ENCODE measurements at places on chromosomes 6 and 20. TPM values are rescaled to one million over a fixed set of nuclear protein-coding genes. Genes with fewer than 3 reads are reported as not detected.

DNA sequence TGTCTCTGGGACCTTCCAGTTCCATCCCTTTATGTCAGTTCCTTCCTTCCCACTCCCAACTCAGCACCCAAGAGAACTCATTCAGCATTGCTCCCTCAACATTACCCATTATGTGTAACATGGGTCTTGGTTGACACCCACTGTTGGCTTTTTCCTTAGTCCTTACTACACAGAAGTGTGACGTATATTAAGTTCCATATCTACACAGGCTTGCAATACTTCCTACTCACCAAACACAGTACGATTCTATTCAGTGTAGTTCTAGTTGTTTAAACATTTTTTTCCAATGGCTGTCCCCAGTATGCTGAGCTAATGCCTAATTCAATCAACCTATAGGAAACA, 37.7 kb downstream of the ARHGAP18 start:
- peaks cover 12% of the 10 kb centered on the region for H3K4me1 ChIP-seq
- no peaks in the 10 kb centered on the region for H3K36me3 ChIP-seq
- H3K27me3 ChIP-seq = no peaks in the 10 kb centered on the region
- DNase-seq = no peak

- no peak overlapping the region for H3K4me3 ChIP-seq
- DNase-seq = no peak
- peaks cover 42% of the 10 kb centered on the region for H3K27me3 ChIP-seq
These were observed 13.4 kb downstream of the RSPO3 start for GRCh38 chr6:127131772-127132376.

DNA sequence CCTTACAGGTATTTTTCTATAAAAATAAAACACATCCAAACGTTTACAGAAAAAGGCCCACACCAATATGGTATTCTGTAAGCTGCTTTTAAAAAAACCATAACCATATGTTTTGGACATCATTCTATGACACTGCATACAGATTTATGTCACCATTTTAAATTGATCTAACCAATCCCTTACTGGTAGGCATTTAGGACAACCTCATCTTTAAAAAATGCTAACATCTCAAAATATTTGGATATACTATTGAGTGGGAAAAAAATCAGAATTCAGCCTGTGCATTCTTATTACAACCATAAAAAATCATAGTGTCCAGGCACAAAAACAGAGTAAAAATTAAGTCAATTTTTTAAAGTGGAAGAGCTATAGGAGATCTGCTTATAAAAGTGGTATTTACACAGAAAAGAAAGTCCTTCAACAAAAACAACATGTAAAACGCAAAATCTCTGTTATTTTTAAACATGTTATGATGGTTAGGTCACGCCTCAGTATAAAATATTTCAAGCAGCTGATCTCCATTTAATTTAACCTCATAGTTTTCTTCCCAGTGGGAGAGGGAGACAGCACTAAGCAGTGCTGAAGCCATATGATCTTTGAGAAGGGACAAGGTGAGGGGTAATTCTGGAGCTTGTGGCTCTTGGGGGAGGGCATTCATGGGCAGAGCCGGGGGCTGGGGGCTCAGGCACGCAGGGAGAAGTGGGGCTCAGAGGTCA, 21.2 kb downstream of the TRAM2 start:
- no peaks in the 10 kb centered on the region for H3K36me3 ChIP-seq
- H3K4me3 ChIP-seq = no peak overlapping the region
- H3K27me3 ChIP-seq = no peaks in the 10 kb centered on the region
- no peak overlapping the region for H3K27ac ChIP-seq
- DNase-seq = no peak
- H3K4me1 ChIP-seq = peaks cover 36% of the 10 kb centered on the region

The DLL1 gene
- not detected for polyA plus RNA-seq

The RGL2 gene
- polyA plus RNA-seq = 22.4 TPM

Measured in naive B cell (primary cell).